ENCODE measurements at places on chromosomes 6 and 20.

DNA sequence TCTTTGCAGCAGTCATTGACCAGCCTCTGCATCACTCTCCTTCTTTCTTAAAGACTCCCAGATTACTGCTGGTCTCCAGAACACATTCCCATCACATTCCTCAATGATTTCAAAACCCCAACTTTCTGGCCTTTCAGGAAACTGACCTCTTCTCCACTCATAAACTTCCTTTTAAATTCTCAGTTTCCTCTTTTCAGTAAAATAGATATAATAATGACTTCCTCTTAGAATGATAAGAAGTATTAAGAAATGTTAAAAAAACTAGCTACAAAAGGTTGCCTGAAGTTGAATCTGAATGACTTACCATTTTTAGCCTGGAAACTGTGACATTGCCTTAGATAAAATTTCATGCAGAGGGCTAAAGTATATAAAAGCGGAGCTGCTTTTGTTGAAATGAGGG lies 239.3 kb downstream of the OGFRL1 start:
- DNase-seq: no peak

DNA sequence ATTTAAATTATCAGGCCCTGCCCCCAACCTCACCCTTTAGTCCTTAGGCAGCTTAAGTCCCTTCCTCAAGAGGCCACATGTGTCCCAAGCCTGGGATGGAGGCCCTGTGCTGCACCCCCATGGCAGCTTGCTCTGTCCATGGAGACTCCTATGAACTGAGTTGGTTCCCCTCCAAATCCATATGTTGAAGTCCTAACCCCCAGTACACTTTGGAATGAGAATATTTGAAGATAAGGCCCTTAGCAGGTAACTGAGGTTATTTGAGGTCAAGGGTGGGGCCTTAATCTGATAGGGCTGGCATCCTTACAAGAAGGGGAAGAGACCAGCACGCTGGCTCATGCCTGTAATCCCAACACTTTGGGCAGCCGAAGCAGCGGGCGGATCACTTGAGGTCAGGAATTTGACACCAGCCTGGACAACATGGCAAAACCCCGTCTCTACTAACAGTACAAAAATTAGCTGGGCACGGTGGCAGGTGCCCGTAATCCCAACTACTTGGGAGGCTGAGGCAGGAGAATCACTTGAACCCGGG lies 6.7 kb upstream of the BEND3 start:
- DNase-seq: no peak

DNA sequence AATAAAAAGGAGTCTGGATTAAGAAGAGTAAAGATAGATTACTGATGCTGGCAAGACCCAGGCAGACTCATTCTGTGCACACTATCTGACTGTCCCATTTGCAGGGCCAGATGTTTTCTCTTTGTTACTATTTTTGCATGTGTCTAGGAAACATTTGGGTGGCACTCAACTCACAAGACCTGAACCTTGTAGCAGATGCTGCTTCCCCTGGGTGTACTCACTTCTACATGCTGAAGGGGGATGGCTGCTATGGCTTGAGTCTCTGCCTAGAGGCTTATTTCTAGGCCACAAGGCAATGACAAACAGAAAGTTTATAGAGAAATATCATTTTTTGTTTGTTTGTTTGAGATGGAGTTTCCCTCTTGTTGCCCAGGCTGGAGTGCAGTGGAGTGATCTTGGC lies 351.4 kb downstream of the FOXA2 start:
- DNase-seq: no peak

GRCh38 chr20:31945785-31946184 lies 6.1 kb downstream of the PDRG1 start:
- no peak for DNase-seq

DNA sequence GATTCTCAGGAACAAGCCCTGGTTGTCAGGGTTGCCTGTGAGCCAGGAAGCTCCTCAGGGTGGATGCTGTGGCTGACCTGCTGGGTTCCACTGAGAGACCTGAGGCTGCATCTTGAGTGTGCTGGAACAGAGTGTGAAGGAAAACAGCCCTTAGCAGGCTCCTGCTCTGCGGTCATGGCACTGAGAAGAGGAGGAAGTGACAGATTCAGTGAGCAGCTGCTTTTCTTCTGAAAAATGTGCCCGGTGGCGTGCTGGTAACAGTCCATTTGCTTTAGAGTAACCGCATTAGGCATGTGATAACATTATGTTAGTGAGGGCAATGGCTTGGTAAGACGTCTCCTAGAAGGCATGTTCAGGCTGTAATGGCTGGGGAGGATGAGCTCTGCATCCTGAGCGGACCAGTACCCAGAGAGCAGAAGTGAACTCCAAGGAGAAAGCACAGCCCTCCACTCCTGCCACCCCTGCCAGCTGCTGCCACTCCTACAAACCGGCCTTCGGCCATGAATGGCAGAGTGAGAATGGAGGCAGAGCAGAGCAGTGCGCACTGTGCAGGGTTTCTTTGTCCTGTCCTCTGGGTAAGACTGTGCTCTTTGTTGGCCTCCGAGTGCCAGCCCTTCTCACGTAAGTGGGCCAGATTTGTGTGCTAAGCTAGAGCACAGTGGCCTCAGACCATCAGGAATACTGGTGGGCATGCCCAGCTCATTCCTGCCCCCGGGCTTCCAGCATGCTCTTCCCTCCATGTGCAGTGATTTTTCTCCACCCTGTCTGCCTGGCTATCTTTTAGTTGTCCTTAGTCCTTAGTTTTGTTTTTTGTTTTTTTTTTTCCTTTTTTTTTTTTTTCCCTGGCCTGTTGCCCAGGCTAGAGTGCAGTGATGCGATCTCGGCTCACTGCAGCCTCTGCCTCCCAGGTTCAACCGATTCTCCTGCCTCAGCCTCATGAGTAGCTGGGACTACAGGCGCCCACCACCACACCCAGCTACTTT lies 98.1 kb upstream of the VSTM2L start:
- DNase-seq: no peak

DNA sequence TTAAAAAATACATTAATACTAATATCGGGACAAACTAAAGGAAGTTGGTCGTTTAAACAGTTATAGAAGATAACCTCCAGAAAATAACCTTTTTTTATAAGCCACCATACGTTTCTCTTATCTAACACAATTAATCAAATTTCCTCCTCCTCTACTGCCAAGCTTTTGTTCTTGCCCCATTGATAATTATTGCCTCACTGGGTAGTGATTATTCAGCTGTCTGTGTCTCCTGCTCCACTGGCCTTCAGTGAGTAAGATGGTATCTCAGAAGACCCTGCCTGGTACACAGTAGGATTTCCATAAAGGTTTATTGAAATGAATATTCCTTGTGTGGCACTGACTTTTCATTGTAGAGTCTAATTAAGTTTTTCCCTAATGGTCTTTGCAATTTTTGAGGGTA lies 165.5 kb upstream of the SCGN start:
- no peak for DNase-seq

GRCh38 chr6:91166271-91167046 lies 579.6 kb upstream of the MAP3K7 start:
- no peak for DNase-seq

- DNase-seq: no peak
Observed at GRCh38 chr20:34472246-34472925, 43.8 kb upstream of the DYNLRB1 start.

- no peak for DNase-seq
Observed at GRCh38 chr20:17504066-17504897, 26.9 kb downstream of the BFSP1 start.

DNA sequence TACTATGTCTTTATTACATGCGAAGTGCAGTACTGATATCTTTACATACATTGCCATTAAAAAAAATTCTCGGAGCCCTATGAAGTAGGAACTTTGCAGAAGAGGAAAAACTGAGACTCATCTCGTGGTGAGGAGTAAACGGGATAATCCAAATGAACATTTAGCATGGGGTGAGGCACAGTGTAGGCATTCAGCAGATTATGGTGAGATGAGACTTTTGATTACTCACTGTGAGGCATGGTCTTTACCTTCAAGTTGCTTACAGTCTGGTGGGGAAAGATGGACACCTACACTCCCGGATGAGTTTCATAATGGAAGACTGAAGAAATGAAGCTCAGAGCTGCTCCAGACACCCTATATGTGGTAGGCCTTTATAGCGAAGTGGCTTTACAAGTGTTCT lies 1.4 kb downstream of the RPRD1B start:
- DNase-seq: no peak

GRCh38 chr20:47785311-47785853 lies at the start of gene SULF2:
Gene SULF2 (minus strand): TSS chr20:47785481. CDS start chr20:47757363, 28,118 bp downstream.
- DNase-seq: no peak

DNA sequence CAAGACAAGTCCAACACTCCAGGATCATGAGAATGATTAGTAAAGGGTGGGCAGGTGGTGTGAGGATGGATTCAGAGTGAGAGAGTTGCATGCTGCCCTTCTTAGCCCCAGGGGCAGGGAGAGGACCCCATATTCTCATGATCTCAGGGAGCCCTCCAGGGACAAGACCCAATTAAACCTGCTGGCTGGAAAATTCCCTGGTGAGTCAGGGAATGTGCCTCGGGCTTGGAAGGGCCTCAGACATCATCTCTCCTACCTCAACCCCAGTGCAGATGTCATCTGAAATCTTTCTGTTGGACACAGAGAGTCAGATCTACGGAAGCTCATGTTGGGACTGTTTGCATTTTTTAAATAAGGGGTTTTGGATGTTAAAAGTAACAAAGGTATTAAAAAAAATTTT lies 9.2 kb upstream of the SIRPD start:
- no peak for DNase-seq

All from stimulated activated CD4-positive, alpha-beta T cell treated with anti-CD3 and anti-CD28 coated beads, Interleukin-4, amount 100 ng/mL, for 48 hours (primary cell).